Endothelial cell (in vitro differentiated cells): ENCODE measurements at places on chromosomes 2 and 18.

- DNase-seq, result no peak
Observed at GRCh38 chr2:83851066-83851465, 608.0 kb downstream of the SUCLG1 start.

- no peak for DNase-seq
Observed at GRCh38 chr2:191189112-191189635, 38.4 kb upstream of the STAT4 start.

GRCh38 chr2:99101697-99102096 is 39.8 kb upstream of the C2orf15 start:
- no peak for DNase-seq

- DNase-seq, result no peak
Observed at GRCh38 chr2:240217431-240218301, 77.2 kb upstream of the OTOS start.

DNA sequence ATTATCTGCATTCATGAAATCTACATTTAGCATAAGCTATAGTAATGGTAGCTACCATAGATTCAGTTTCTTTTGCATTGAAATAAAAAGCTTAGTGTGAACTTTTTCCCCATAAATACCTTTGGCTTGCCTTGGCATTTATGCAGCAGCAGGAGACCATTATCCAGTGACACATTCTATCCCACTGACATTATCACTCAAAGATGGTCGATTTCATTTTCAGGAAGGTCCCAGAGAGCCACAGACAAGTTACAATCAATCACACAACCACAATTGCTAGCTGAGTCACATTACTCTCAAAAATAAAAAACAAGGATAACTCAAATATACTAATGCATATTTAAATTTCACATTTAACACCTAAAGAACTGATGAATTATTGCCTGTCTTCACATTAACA is 512.7 kb upstream of the CDH2 start:
- DNase-seq, result no peak

GRCh38 chr2:218043100-218043499 is 26.0 kb upstream of the RUFY4 start:
- no peak for DNase-seq

DNA sequence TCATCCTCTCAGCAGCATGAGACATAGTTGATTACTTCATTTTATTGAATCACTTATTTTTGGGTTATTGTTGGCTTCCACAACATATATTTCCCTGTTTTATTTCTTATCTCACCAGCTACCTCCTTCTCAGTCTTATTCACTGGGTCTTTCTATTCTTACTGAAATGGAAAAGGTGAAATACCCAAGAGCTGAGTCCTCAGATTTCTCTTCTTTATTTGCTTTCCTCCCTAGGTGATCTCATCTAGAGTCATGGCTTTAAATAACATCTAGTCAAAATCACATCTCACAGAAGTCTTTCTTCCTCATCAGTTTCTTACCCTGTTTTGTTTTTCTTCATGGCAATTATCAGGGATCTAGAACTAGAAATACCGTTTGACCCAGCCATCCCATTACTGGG is 105.0 kb upstream of the RBBP8 start:
- no peak for DNase-seq

GRCh38 chr2:150601280-150602038 is 114.0 kb upstream of the RND3 start:
- no peak for DNase-seq

DNA sequence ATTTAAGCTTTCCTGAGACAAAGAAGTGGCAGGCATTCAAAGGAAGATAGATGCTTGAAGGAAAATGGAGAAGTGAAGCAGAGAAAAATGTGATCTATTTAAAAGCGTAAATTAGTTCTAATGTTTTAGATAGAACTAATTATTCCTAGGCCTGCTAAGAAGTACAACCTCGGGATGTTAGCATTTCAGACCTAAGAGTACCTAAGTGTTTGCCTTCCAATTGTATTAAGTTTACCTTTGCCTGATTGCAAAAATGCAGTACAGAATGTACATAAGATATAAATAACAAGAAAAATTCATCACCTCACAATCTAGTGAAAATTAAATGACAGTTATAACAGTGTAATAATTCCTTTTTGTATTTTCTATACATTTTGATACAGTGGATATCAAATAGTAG is 71.1 kb upstream of the HNMT start:
- DNase-seq, result no peak
